HT1080 (cell line): ENCODE measurements at places on chromosomes 11 and 22. TPM values are rescaled to one million over a fixed set of nuclear protein-coding genes. Genes with fewer than 3 reads are reported as not detected.

Gene SGSM1
- not detected in 2 replicates for total RNA-seq

GRCh38 chr11:117986981-117987574 is 884 bp downstream of the IL10RA start:
- DNase-seq, result no peak

- no peak for DNase-seq
These were observed 91.7 kb upstream of the OR4B1 start for GRCh38 chr11:48124880-48125279.

DNA sequence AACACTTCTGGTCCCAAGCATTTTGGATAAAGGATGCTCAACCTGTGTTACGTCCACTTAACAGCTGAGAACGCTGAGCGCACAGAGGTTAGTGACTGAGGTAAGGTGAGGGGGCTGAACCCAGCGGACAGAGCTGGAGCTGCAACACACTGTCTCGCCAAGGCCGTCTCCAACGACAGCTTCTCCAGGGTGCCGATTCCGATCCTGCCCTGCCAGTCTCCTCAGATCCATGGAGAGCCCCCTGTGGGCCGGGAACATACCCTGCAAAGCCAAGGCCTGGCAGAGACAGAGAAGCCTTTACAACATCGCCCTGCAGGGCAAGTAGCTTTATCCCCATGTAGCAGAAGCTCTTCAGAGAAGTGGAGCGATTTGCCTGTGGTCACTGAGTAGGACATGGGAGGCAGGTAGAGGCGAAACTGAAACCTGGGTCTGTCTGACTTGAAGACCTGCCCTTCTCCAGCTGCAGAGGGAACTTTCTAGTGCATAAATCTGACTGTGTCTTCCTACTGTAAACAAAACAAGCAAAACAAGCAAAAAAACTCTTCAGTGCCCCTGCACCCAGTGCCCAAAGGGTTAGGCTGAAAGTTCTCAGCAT is 72.8 kb downstream of the SCUBE1 start:
- DNase-seq, result peak; percentile 53

- no peak for DNase-seq
These were observed 12.4 kb downstream of the PICK1 start for GRCh38 chr22:38069372-38070249.

Gene MS4A8
- not detected in 2 replicates for total RNA-seq

DNA sequence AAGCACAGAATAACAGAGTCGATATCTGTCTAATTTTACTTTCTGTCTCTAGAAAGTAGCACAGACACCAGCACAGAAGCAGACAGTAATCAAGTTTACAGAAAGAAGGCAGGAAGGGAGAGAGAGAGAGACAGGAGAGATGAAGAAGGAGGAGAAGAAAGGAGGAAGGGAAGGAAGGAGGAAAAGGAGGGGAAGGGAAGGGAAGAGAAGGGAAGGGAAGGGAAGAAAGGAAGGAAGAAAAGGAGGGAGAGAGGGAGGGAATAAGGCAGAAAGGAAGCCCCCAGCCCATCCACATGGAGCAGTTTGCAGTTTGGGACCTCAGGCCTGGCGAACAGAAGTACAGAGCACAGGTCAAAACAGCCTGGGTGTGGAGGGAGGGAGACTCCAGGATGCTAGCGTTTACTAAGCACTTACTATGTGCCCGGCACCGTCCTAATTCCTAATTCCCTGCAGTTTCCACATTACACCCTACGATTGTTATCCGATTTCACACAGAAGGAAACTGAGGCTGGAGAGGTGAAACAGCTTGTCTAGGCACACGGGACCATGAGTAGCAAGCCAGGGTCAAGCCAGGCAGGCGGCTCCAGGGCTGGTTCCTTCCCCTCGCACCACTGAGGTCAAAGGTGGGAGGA is 46.0 kb upstream of the WNT7B start:
- no peak for DNase-seq

- no peak for DNase-seq
These were observed 70.0 kb downstream of the RBX1 start for GRCh38 chr22:41021061-41021612.

GRCh38 chr22:49663823-49664222 is 163.8 kb downstream of the BRD1 start:
- no peak for DNase-seq

Gene SUN2
- 84.8 and 87.9 TPM in 2 replicates for total RNA-seq

GRCh38 chr11:76551400-76551799 is 106.6 kb downstream of the EMSY start:
- no peak for DNase-seq

DNA sequence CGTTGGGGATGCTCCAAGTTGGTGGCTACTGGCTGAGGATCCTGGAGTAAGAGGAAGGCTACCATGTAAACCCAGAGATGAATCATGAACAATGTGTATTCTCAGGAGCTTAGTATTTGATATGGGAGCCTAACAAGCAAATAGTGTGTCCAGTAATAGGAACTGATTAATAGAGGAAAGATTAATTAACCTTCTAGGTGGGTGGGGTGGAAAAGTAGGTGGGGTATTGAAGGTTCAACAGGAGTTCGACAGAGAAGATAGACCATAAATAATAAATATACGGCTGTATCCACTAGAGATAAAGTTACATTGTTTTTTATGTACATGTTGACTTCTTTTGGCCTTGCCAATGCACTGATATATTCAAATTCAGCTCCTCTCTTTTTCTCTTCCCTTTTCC is 43.1 kb downstream of the BMAL1 start:
- DNase-seq, result no peak

DNA sequence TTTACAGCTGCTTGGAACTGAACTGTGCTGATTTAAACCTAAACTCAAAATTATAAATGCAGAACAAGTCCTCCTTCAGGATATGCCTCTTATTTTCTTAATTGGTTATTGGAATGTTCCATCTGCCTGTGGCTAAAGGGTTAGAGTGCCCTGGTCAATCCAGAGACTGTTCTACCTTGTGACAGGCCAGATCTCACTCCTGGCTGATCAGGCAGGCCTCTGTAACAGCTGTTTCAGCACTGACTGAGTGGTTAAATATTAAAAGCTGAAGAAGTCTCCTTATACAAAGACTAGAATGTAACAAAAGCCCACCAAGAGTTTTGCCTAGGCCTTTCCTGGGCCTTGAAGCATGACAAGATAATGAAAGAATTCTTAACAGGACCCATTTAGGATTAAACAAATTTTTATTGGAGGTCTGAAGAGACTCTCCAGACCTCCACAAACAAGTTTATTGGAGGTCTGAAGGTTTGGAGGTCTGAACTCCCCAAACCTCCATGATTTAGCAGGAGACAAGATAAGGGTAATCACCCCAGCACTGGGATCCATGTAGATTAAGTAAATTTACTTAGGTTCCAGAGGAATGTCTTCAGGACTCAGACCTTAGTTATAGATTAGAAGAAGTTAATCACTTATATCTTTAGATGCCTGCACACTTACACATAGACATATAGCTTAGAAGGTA is 35.8 kb downstream of the TMPRSS5 start:
- no peak for DNase-seq

Gene NLRP10
- total RNA-seq, result 0.16 and 0.17 TPM in 2 replicates

Gene KRTAP5-8
- not detected in 2 replicates for total RNA-seq

Gene ANGPTL5
- total RNA-seq, result not detected in 2 replicates

GRCh38 chr11:96122601-96123074 is 198.7 kb upstream of the MTMR2 start:
- DNase-seq, result peak; percentile 64

- DNase-seq, result no peak
These were observed 31.4 kb downstream of the IGLL1 start for GRCh38 chr22:23548501-23549197.

Gene PTPRJ
- total RNA-seq, result 11.7 and 11.9 TPM in 2 replicates

Gene GLYAT
- total RNA-seq, result not detected in 2 replicates

- DNase-seq, result no peak
These were observed 7.7 kb upstream of the QSER1 start for GRCh38 chr11:32884770-32885384.

DNA sequence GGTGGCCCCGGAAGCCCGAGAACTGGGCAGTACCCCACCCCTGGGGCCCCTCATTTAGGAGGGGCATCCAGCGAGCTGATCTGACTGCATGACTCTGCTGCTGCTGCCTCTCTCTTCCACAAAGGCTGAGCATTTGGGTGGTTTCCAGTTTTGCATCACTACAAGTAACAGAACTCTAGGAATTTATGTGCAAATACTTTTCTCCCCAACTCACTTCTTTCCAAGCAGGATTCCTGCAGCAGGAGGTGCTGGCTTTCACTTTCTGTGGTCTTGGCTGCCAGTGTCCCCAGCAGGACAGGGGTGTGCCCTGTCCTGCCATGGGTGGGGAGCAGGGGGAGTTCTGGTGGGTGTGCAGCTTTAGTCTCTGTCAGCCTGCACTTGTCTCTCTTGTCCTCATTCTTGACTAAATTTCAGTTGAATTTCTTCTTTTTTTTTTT is 21.2 kb downstream of the UPB1 start:
- DNase-seq, result peak; percentile 47

Gene DTX4
- total RNA-seq, result 1.2 and 2.8 TPM in 2 replicates

DNA sequence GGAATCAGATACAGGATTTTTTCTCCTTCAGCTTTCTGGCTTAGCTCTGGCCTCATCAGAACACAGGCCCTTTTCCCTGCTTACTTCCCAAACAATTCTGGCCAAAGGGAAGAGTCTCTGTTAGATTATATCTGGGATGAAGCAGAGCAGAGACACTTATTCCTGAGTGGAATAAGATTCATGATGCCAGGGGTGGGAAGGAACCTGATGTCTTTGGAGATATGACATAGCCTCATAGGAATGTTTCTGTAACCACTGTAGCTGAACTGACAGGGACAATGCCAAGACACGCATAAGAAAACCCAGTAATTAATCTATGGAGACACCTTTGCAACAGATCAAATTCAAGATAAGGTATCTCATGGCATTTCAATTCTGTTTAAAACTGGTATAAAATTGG is 177.1 kb upstream of the RAG2 start:
- DNase-seq, result peak; percentile 35

Gene GVQW3
- total RNA-seq, result 0.97 and 1.1 TPM in 2 replicates

Gene CBX6
- total RNA-seq, result 38.3 and 46.7 TPM in 2 replicates

GRCh38 chr22:28074526-28074925 is 155.5 kb upstream of the PITPNB start:
- no peak for DNase-seq

DNA sequence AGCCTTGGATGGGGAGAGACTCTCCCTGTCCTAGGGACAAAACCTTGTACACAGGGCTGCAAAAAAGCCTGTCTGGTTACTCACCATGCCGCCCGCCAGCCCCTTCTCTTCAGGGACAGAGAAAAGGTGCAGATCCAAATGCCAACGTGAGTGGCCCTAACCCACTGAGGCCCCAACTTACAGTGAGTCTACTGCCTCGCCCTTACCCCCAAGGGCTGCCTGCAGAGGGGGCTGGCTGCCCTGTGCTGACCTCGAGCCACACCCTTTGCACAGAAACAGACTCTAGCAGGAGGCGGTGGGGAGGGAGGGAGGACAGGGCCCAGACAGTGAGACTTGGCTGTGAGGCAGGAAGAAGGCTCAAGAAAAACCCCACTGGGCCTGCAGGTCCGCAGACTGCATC is 13.6 kb upstream of the CHST1 start:
- DNase-seq, result no peak

DNA sequence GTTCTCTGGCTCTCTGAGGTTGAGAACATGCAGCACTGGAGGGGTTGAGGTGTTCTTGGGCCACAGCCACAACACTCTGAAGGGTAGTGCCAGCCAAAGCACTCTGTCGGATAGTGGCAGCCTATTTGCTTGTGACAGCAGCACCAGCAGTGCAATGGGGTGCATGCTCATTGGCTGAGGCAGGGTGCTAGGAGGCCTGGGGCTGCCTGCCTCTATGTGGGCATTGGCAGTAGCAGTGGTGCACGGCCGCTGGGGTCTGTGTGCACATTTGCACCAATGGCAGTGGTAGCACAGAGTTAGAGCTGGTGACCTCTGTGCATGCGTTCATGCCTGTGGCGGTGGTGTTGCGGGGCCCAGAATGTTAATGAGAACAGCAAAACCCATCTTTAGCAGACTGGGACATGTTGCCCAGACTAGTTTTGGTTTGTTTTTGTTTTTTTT is 25.4 kb downstream of the PI4KA start:
- no peak for DNase-seq
